ENCODE measurements at places on chromosomes 3 and 15. TPM values are rescaled to one million over a fixed set of nuclear protein-coding genes. Genes with fewer than 3 reads are reported as not detected.

CLRN1 gene
- total RNA-seq = not detected

ACSBG1 gene
- total RNA-seq = 7.9 TPM

PTX3 gene
- total RNA-seq = 45.8 TPM

- H3K4me3 ChIP-seq = no peak overlapping the region
- H3K27me3 ChIP-seq = no peaks in the 10 kb centered on the region
- H3K36me3 ChIP-seq = no peaks in the 10 kb centered on the region
- no peak overlapping the region for H3K27ac ChIP-seq
- DNase-seq = peak; percentile 39
Observed at GRCh38 chr3:151037746-151038477, 47.6 kb upstream of the MED12L start.

- DNase-seq = no peak
- peaks cover 7% of the 10 kb centered on the region for H3K4me1 ChIP-seq
- H3K4me3 ChIP-seq = no peak overlapping the region
- H3K27ac ChIP-seq = no peak overlapping the region
Observed at GRCh38 chr3:100257586-100257985, 3.2 kb upstream of the TBC1D23 start.

- H3K4me1 ChIP-seq = no peaks in the 10 kb centered on the region
- peaks cover 1% of the 10 kb centered on the region for H3K36me3 ChIP-seq
- DNase-seq = no peak
- no peak overlapping the region for H3K4me3 ChIP-seq
- H3K27ac ChIP-seq = no peak overlapping the region
- no peaks in the 10 kb centered on the region for H3K27me3 ChIP-seq
Observed at GRCh38 chr3:183486472-183486871, 58.1 kb upstream of the MCF2L2 start.
